Activated T-helper 2 cell treated with anti-CD3 and anti-CD28 coated beads, Interferon-gamma antibody, Interleukin-2, Interleukin-4, amounts not matched to agents 10 μg/mL and 5 μg/mL and 100 μg/mL, durations not matched to agents 14 hours and 24 hours and 36 hours (primary cell): ENCODE measurements at places on chromosomes 2 and 18.

GRCh38 chr2:46381263-46381849 lies 84.1 kb downstream of the EPAS1 start:
- no peak for DNase-seq

DNA sequence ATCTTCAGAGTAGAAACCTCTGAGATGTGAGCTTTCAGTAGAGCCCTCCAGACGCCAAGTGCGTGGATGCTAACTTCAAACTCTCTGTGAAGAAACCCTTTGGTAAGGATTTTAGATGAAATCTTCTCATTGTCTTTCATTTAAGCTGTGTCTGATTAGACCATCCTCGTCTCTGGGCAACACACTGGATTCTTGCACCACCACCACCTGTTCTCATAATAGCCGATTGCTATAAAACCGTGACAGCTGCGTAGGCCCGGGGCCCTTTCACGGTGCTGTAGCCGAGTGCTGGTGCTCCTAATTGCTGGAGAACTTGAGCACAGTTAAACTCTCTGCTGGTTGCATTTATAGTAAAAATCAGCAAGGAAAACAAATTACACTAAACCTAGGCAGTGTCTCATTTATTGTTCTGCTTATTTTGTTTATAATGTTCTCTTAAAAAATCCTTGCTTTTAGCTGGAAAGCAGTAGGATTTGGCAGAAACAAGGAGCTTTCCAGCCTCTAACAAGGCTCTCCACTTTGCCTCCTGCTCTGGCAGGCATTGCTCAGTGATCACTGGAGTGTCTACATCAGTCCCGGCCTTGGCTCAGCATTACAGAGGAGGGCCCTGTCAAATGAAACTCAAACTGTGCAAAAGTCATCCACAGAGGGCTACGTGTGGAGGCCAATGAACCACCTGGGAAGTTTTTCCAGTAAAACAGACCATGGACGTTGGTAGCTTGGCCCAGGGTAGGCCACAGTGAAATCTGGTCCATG lies 40.9 kb upstream of the MBP start:
- no peak for DNase-seq

GRCh38 chr2:107358362-107358761 lies 468.3 kb upstream of the RGPD4 start:
- no peak for DNase-seq

GRCh38 chr18:59012815-59013705 lies 126.6 kb upstream of the SEC11C start:
- no peak for DNase-seq

- DNase-seq, result no peak
Observed at GRCh38 chr2:182866095-182866460, 359 bp downstream of the FRZB start.

DNA sequence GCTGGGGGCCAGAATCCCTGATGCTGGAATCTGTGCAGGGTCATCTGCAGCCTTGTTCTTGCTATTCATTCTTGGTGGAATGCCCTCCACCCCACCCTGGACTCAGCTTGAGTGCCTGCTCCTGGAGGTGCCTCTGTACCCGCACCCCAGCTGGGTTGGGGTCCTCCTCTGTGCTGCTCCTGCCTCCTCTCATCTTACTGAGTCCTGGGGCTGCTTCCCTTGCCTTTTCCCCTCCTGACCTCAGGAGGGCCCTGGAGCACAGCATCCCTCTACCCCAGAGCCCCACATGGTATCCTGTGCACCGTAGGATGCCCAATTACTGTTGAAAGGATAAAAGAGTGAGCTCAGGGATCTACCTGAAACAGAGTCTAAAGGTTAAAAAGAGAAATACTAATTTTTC lies 81.6 kb downstream of the CIB4 start:
- no peak for DNase-seq

DNA sequence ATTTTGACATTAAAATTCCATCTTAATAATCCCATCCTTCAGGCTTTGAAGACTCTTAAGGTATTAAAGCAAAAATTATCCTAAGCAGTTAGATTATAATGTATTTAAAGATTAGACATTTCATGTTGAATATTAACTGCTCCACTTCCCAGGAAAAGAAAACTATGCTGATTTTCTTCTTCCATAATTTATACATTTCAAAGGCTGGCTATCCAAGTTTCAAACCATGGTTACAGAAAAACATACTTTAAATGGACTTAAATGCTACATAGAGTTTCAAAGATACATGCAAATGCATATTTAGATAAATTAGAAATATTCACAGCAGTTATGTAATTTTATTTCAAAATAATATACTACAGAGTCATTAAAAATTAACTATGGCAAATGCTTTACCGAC lies 1505.6 kb upstream of the ZEB2 start:
- DNase-seq, result no peak

DNA sequence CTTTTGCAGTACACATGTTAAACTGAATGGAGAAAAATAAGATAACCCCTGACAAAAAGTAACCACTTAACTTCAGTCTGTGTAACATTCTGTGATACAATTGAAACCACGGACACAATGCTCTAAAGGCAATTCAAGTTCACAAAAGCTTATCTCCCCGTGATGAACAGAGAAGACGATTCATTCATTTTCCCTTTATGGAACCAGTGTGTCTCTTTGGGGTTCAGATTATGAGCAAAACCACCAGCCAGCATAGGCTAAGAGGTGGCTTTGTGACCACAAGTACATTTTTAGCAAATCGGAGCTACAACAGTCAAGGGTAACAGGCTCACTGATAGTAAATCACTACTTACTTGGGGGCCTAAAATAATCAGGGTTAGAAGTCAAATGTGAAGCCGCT lies 120.6 kb upstream of the SMAD7 start:
- no peak for DNase-seq

- no peak for DNase-seq
Observed at GRCh38 chr2:57669570-57669969, 377.0 kb upstream of the VRK2 start.

- no peak for DNase-seq
Observed at GRCh38 chr2:230505162-230505561, 89.2 kb downstream of the SP100 start.

GRCh38 chr2:19801367-19802080 lies 100.3 kb downstream of the TTC32 start:
- DNase-seq, result no peak

- no peak for DNase-seq
Observed at GRCh38 chr2:195338856-195339255, 318.2 kb upstream of the SLC39A10 start.

DNA sequence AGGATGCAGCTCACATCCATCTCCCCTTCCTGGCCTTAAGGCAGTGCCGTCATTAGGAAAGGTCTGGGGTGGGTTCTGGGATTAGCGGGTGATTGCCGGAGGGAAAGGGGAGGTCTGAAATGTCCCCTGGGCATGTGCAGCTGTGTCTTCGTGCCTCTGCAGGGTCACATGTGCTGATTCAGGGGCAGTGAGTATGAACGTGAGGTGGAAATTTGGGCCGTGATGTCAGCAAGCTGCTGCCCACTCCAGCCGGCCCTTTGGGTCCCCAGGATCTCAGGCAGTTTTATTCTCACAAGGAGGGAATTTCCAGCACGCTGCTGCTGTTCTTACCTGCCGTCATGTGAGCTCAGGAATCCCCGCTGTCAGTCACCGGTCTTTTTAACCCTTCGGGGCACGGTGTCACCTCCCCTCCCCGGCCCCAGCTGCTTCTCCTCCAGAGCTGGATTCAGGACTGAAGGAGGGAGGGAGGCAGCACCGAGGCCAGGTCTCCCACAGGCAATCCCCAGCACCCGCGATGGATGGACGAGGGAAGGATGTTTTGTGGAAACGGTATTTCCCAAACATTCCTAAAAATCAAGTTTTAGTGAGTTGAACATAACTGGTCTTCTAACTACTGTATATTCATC lies 23.5 kb downstream of the GPR35 start:
- DNase-seq, result no peak

DNA sequence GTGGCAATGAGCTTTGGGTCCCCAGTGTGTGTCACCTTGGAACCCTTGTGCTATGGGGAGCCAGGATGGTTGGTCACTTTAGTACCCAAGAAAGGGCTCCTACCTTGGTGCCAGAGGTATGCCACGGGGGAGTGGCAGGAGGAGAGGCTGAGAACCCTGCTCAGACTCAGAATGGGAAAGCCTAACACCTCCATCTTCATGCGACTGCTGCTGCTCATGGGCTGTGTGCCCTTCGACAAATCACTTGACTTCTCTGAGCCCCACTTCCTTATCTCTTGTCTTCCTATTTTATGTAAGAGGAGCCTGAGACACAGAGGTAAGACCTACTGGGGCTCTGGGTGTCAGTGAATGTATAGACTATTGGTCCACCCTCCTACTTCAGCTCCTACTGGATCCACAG lies 25.1 kb downstream of the EHD3 start:
- no peak for DNase-seq

GRCh38 chr18:42752916-42753315 lies 362.6 kb downstream of the RIT2 start:
- DNase-seq, result no peak

DNA sequence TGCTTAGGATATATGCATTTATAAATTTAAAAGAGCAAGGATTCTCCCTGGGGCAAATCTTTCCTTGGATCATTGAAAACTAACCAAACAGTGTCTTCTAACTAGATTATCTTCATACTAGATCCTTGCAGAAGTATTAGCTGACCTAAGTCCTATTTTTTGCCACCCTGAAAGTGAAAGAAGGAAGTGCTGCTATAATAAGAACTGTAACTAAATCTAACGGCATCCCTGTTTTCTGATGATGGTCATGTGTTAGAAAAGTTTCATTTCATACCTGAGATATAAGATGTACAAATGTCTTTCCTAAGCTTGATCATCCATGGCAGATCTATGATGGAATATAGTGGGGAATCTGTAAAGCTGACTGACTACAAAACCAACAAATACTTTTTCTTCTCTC lies 102.7 kb downstream of the MAP2 start:
- no peak for DNase-seq

DNA sequence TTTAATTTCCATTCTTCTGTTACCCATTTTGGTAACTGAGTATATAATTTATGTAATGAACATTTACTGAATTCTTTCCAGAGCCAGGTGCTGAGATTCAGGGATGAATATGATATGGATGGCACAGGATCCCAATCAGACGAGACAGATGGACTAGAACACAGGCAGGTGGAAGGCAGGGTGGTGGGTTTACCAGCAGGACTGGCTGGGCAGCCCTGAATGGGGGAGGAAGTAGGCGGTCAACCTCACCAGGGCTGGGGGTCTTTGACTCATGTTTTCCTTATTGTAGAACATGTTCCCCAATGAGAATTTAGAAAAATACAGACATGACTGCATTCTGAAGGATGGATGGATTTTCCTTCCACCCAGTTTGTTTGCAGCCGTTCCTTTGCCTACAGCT lies 80.3 kb downstream of the CIB4 start:
- no peak for DNase-seq

GRCh38 chr2:38654528-38655381 lies 11.2 kb upstream of the GALM start:
- no peak for DNase-seq

DNA sequence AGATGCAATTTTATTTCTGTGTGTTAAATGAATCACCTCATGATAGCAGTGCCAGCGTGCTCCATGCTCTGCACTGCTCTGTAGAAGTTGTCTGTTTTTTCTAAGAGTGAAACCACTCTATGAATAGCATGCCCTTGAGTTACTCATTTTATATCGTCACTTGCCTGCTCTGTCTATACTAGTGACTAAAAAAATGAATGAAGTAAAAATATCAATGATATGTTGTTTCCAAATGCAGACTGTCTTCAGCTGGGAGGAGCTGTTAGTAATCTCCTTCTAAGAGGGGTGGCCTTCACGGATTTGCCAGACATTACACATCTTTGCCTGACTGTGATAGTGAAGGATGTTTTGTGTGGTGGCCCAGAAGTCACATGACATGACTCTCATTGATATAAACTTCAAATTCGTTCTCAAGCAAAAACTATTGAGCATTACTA lies 852.1 kb downstream of the CNTNAP5 start:
- DNase-seq, result no peak

DNA sequence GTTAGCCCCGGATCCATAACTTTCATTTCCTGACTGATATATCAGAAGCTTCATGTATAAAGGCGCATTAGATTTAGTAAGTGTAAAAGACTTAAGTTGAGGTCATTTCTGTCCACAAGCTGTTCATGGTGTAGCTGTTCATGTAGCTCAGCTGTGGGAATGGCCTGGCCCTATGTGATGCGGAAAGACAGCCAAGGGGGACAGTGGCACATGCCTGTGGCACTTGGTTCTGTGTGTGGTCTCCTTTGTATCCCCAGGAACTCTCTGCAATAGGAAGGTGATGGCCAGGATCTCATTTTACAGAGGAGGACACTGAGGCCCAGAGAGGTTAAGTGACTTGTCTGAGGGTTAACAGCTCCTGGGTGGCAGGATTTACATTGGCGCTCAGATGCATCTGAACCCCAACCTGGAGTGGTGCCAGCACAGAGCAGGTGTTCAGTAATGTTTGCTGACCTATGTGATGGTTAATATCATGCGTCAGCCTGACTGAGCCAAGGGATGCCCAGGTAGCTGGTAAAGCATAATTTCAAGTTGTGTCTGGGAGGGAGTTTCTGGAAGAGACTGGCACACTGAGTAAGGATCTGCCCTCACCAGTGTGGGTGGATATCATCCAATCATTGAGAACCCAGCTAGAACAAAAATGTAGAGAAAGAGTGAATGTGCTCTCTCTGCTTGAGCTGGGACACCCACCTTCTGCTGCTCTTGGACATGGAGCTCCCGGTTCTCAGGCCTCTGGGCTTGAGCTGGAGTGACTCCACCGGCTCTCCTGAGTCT lies 25.4 kb downstream of the HPCAL1 start:
- DNase-seq, result no peak

GRCh38 chr2:127514485-127514884 lies 11.8 kb downstream of the IWS1 start:
- DNase-seq, result no peak

DNA sequence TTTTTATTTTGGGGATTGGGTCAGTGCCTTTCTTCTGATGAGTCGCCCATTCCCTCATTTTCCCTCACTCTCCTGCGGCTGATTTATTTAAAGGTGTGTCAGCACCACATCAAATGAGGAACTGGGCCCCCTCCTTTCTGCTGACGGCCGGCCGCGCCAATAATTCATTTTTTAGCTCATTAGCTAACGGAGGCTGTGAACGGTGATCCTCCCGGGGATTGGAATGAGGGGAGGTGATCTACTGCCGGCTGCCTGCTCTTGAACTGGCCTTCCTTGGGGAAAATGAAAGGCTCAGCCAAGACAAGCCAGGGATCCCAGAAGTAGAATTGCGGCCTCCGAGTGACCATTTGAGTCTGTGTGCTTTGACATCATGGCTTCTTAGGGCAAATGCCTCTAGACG lies 54.2 kb downstream of the GBX2 start:
- DNase-seq, result no peak

GRCh38 chr2:222470802-222471468 lies 46.6 kb downstream of the SGPP2 start:
- no peak for DNase-seq
